ENCODE measurements at places on chromosomes 16 and 17. TPM values are rescaled to one million over a fixed set of nuclear protein-coding genes. Genes with fewer than 3 reads are reported as not detected.

CACNA1G gene
- total RNA-seq: not detected

- peak overlapping the region; percentile 97 for H3K27ac ChIP-seq
- H3K27me3 ChIP-seq: no peaks in the 10 kb centered on the region
- H3K4me3 ChIP-seq: peak overlapping the region; percentile 51
- H3K4me1 ChIP-seq: peaks cover 63% of the 10 kb centered on the region
These were observed 36.4 kb downstream of the CDK5R1 start for GRCh38 chr17:32523017-32523680.

SUMO2 gene
- 514 TPM for total RNA-seq

HBA1 gene
- total RNA-seq: 1.9 TPM

DNA sequence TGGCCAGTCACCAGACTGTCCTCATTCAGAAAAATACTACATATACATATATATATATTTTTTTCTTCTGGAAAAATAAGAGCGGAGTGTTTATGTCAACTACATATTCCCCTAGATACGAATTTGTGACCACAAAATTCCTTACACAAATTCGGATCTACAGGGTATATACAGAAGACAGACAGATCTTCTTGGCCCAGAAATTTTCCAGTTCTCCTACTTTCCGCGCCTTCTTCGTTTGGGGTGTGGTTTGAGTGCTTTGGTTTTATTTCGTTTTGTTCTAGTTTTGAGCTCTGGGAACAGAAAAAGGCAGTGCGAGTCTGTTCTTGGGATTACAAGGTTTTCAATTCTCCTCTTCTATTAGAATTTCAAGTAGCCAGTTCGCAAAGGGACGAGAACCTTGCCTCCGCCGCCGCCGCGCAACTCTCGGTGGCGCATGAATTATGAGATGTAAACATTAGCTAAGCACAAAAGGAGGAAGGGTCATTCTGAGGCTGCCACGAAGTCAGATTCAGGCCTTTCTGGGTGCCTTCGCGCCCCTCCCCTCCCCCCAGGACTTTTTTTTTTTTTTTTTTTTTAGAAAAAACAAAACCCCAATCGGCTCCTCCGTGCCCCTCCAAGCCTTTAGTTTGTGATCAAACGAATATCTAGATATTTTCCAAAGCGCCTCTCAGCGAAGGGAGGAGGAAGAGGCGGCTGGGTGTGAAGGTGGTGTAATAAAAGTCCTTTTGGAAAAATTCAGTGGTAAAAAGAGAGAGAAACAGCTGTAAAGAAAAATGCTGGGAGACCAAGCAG is 1.8 kb upstream of the HOXB4 start:
- no peak overlapping the region for H3K27ac ChIP-seq
- H3K4me1 ChIP-seq: peaks cover 23% of the 10 kb centered on the region
- no peak for DNase-seq
- H3K36me3 ChIP-seq: no peaks in the 10 kb centered on the region

ALG1 gene
- total RNA-seq: 26.9 TPM

C16orf92 gene
- total RNA-seq: not detected

DNA sequence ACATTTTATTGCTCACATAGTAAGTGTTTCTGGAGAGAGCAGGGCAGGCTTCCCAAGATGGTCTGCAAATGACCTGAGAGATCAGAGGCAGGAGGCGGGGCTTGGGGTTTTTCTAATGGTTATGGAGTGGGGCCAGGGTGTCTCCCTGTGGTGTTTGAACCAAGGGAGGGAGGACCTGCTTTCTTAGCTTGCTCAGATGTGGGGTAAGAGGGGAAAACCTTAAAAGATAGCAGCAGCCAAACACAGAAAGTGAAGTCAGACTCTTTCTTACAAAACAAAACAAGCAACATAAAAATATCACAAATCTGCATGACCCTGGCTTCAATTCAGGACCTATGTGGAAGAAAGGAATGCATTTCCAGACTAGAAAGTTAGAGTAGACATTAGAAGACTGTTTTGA is 22.9 kb upstream of the DNAJA2 start:
- H3K27ac ChIP-seq: no peak overlapping the region
- no peak for DNase-seq
- no peak overlapping the region for H3K4me3 ChIP-seq
- no peaks in the 10 kb centered on the region for H3K4me1 ChIP-seq

GRCh38 chr17:2950846-2951245 is 112.6 kb downstream of the OR1D5 start:
- H3K4me1 ChIP-seq: no peaks in the 10 kb centered on the region
- H3K27ac ChIP-seq: no peak overlapping the region

- no peaks in the 10 kb centered on the region for H3K4me1 ChIP-seq
- H3K27me3 ChIP-seq: no peaks in the 10 kb centered on the region
- no peak for DNase-seq
These were observed 73.7 kb downstream of the IRX3 start for GRCh38 chr16:54212893-54213292.

DNA sequence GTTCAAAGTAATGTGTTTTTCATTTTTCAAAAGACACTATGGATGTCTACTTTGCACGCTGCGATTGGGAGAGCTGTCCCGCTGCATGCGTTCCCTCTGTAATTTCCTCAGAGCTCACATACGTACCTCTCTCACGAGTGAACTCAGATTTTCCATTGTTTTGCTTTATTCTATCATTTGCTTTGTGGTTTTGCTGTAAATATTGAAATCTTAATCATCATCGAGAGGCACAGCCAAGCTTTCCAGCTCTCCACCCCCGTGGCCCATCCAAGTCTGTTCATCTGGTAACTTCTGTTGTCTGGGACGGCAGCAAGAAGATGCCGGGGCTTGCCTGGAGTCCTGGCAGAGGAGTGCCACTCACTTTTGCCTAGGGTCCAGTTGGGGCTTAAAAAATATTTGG is 21.1 kb downstream of the TMC6 start:
- no peak for DNase-seq
- no peaks in the 10 kb centered on the region for H3K27me3 ChIP-seq
- no peak overlapping the region for H3K4me3 ChIP-seq
- no peaks in the 10 kb centered on the region for H3K4me1 ChIP-seq

DNA sequence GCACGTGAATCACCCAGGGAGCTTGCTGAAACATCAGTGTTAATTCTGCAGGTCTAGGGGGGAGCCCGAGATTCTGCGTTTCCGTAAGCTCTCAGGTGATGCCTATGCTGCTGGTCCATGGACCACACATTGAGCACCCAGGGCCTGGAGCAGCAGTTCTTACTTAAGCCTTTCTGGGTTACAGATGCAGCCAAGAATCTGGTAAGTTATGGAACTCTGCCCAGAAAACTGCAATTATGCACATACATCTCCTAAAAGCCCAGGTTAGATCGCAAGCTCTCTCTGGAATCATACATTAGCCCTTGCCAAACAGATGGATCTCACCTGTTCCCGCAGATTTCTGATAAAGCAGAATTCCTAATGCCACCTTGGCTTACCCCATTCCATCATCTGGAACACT is 265.9 kb upstream of the SALL1 start:
- H3K4me1 ChIP-seq: no peaks in the 10 kb centered on the region
- no peaks in the 10 kb centered on the region for H3K27me3 ChIP-seq
- DNase-seq: no peak
- H3K4me3 ChIP-seq: no peak overlapping the region
- no peaks in the 10 kb centered on the region for H3K36me3 ChIP-seq

DNA sequence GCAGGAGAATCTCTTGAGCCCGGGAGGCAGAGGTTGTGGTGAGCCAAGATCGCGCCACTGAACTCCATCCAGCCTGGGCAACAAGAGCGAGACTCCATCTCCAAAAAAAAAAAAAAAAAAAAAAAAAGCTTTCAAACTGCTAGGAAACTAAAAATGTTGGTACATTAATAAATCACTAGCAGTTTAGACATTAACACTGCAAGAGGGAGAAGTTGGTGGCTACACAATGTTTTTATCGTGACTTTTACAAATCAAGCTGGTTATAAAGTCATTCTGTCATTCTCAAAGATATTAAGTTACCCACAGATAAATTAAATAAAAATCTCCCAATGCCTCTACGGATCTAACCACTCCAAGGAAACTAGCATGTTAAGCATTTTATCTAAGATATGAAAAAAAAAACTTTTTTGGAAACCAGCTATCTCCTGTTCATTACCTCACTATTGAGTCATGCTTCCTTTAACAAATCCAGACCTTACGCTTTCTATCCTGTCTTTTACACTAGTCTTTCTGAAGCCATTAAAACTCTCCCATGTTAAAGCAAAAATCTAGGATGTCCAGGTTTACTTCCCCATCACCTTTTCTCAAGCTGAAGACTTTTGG is 85.9 kb upstream of the SMURF2 start:
- no peak overlapping the region for H3K4me3 ChIP-seq
- no peaks in the 10 kb centered on the region for H3K4me1 ChIP-seq
- no peaks in the 10 kb centered on the region for H3K36me3 ChIP-seq
- no peak overlapping the region for H3K27ac ChIP-seq

PARD6A gene
- total RNA-seq: 6.2 TPM

PLA2G10 gene
- total RNA-seq: not detected

DNA sequence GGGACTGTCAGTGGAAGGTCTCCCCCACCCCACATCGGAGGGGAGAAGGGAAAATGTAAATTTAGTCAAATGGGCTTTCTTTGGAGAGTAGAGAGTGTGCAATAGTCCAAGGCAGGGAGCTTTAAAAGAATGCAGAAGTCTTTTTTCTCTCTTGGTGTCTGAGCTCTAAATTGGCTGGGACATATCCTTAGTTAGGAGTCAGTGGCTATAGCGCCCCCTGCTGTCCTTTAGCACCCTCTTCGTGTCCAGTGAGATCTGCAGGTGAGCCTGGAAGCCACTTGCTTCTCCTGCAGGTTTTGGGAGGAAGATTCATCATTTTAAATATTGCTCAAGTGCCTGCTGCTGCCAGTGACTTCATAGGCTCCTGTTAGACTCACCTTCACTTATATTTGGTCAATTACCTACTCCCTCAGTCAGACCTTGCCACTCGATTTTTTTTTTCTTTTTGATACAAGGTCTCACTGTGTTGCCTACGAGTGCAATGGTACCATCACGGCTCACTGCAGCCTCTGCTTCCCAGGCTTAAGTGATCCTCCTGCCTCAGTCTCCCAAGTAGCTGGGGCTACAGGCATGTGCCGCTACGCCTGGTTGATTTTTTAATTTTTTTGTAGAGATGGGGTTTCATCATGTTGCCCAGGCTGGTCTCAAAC is 174.8 kb downstream of the PRKCB start:
- H3K27ac ChIP-seq: peak overlapping the region; percentile 53
- peaks cover 65% of the 10 kb centered on the region for H3K4me1 ChIP-seq
- peak; percentile 60 for DNase-seq
- no peak overlapping the region for H3K4me3 ChIP-seq

DNA sequence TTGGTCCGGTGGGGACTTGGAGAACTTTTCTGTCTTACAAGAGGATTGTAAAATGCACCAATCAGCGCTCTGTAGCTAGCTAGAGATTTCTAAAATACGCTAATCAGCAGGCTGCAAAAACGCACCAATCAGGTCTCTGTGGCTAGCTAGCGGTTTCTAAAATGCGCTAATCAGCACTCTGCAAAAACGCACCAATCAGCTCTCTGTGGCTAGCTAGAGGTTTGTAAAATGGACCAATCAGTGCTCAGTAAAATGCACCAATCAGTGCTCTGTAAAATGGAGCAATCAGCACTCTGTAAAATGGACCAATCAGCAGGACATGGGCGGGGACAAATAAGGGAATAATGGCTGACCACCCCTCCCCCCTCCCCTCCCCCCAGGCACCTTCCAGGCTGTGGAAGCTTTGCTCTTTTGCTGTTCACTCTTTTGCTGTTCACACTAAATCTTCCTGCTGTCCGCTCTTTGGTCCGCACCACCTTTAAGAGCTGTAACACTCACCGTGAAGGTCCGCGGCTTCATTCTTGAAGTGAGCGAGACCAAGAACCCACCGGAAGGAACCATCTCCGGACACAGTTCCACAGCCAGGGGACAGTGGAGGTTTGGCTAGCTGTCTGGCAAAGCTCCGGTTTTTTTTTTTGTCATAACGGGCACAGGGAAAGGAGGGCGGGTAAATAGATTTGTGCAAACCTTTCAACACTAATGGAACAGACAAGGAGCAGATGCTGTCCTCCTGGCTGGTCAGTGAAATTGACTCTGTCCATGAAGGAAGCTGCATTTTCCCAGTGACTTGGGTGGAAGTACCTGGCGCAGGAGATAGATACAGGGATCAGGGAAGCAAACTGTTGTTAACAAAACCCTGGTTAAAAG is 8.3 kb downstream of the PITPNC1 start:
- H3K4me3 ChIP-seq: peak overlapping the region; percentile 19
- peaks cover 5% of the 10 kb centered on the region for H3K36me3 ChIP-seq
- no peaks in the 10 kb centered on the region for H3K27me3 ChIP-seq
- peaks cover 17% of the 10 kb centered on the region for H3K4me1 ChIP-seq

PRR15L gene
- total RNA-seq: not detected

- H3K4me1 ChIP-seq: no peaks in the 10 kb centered on the region
- peaks cover 5% of the 10 kb centered on the region for H3K27me3 ChIP-seq
- H3K4me3 ChIP-seq: no peak overlapping the region
- H3K36me3 ChIP-seq: no peaks in the 10 kb centered on the region
- H3K27ac ChIP-seq: no peak overlapping the region
- DNase-seq: no peak
These were observed 56.4 kb downstream of the VAT1L start for GRCh38 chr16:77844801-77845200.

- peak; percentile 35 for DNase-seq
- no peak overlapping the region for H3K4me3 ChIP-seq
- no peak overlapping the region for H3K27ac ChIP-seq
- H3K36me3 ChIP-seq: no peaks in the 10 kb centered on the region
- H3K4me1 ChIP-seq: peaks cover 26% of the 10 kb centered on the region
These were observed 6.4 kb downstream of the THRA start for GRCh38 chr17:40068917-40069750.

DNA sequence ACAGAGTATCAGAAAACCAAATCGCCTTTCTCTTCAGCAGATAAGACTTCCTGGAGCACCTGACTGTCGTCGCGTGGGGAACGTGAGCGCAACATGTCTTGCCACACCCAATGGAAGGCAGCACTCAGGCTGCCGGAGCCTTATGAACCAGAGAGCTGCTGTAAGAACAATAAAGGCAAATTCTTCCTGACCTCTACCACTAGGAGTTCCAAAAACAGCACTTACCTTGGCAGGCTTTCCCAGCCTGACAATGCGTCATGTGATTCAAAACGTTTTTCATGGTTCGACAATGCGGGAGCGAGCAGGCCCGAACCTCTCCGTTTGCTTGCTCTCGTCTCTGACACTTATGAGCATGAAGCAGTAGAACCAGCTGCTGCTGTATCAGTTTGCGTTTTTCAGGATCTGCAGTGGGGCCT is 75.8 kb upstream of the TRAP1 start:
- H3K4me3 ChIP-seq: no peak overlapping the region
- H3K36me3 ChIP-seq: peaks cover 19% of the 10 kb centered on the region
- H3K4me1 ChIP-seq: peaks cover 35% of the 10 kb centered on the region
- DNase-seq: no peak

DNA sequence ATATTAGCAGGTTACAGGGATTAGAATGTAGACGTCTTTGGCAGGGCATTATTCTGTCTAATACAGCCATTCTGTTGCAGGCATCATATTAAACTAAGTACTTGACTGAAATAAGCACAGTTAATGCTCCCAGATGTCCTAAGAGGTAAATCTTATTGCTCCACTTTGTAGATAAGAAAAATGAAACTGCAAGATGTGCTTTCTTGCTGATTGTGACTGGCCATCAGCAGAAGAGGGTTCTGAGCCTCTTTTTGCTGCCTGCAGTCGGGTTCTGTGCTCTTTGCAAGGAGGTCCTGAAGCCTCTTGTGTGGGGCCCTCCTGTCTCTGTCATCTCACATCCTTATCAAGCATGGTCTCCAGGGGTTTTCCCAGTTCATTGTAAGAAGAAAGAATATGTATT is 167.1 kb downstream of the KCNJ2 start:
- H3K4me1 ChIP-seq: no peaks in the 10 kb centered on the region
- H3K36me3 ChIP-seq: no peaks in the 10 kb centered on the region
